ENCODE measurements at places on chromosomes 7 and 10.

DNA sequence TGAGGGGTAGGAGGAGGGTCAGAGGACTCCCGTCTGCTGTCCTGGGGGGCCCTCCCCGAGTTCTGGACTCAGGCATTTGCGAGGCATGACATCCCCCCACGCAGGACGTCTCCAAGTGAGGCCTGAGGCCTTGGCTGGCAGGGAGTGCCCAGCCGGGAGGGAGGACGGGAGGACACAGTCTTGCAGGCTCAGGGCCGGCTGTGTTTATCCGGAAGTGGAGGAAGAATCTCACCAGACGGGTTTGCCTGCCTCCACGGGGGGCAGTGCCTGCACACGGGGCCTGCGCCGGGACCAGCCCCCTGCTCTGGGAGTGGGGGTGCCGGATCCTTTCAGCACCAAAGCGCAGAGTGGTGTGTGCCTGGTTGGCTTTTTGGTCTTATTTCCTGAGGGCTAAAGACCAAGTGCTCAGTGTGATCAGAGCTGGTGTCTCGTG is 10.9 kb downstream of the PWWP2B start:
- no peak for DNase-seq
- H3K4me3 ChIP-seq = peak overlapping the region; percentile 81
- peaks cover 27% of the 10 kb centered on the region for H3K4me1 ChIP-seq

DNA sequence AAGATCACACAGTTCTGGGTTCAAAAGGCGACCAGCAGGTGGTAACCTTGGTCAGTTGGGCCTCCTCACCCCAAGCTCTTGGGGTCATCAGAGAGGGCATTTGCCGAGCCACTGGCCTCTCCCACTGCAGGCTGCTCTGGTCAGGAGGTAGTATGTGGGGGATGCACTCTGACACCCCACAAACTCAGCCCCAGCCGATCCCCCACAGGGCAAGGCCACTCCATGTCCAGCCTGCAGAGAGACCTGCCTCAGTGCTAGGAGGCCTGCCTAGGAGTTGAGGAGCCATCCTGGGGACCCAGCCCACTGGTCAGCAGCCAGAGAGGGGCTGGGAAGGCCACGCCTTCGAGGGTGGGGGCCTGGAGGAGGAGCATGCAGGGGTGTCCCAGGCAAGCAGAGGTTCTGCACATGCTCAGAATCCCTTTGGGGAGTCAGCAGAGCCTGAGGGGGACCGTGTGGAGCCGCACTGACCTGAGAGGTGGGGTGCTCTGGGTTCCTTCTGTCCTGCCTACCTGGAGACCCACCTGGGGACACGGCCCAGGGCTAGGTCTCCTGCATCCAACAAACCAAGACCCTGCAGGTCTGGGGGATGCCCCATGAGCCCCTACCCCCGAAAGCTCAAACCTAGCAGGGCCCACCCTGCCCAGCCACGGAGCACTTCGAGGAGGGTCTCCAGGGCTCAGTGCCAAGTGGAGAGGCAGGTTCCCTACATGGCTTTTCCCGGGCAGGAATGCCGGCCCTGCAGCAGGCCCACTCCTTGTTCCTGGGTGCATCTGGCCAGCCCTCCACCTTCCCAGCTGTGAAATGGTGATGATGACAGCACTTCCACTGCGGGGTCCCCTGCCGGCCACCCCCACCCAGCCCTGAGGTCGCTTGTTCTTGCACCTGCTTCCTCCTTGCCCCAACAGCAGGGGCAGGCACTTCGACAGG is 58.5 kb downstream of the RASGEF1A start:
- no peaks in the 10 kb centered on the region for H3K36me3 ChIP-seq
- peaks cover 3% of the 10 kb centered on the region for H3K27me3 ChIP-seq
- no peaks in the 10 kb centered on the region for H3K4me1 ChIP-seq
- DNase-seq = peak; percentile 65
- no peak overlapping the region for H3K27ac ChIP-seq

DNA sequence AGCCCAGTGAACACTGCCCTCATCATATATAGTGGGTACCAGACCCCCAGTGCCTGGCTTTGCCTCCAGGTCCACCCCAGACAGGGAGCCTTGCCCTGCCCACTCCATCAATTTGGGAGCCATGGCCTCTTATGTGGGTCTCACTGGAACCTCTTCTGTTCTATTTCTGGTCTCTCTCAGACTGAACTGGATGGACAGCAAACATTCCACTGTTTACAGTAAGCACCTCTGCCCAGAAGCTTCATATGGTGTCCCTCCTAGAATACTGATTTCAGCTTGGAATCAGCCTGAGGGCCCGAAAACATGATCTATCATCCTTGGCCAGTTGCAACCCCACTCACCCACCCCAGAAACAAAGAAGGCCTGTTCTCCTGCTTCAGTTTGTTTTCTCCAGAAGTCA is 81.0 kb upstream of the SLF2 start:
- DNase-seq = no peak
- H3K27ac ChIP-seq = no peak overlapping the region
- peaks cover 14% of the 10 kb centered on the region for H3K4me1 ChIP-seq
- no peaks in the 10 kb centered on the region for H3K36me3 ChIP-seq
- H3K27me3 ChIP-seq = peaks cover 24% of the 10 kb centered on the region

- no peak overlapping the region for H3K4me3 ChIP-seq
- H3K27me3 ChIP-seq = no peaks in the 10 kb centered on the region
- no peaks in the 10 kb centered on the region for H3K36me3 ChIP-seq
- peaks cover 4% of the 10 kb centered on the region for H3K4me1 ChIP-seq
- no peak overlapping the region for H3K27ac ChIP-seq
Observed at GRCh38 chr7:70384891-70385290, 747.1 kb upstream of the GALNT17 start.

- H3K4me3 ChIP-seq = no peak overlapping the region
- no peaks in the 10 kb centered on the region for H3K27me3 ChIP-seq
- no peaks in the 10 kb centered on the region for H3K36me3 ChIP-seq
- no peak overlapping the region for H3K27ac ChIP-seq
- peaks cover 10% of the 10 kb centered on the region for H3K4me1 ChIP-seq
Observed at GRCh38 chr7:17622451-17622850, 317.8 kb downstream of the SNX13 start.
